Esophagus mucosa (tissue), 1 donor: ENCODE measurements at places on chromosomes 2 and 18. TPM values are rescaled to one million over a fixed set of nuclear protein-coding genes. Genes with fewer than 3 reads are reported as not detected.

CFAP65 gene
- total RNA-seq = not detected

GALR1 gene
- not detected for total RNA-seq

CASP10 gene
- 11.2 TPM for total RNA-seq

SCYGR4 gene
- not detected for total RNA-seq

SLC5A7 gene
- total RNA-seq = not detected

PRKRA gene
- total RNA-seq = 25.3 TPM

CNGA3 gene
- total RNA-seq = not detected

ZNF804A gene
- not detected for total RNA-seq

PNO1 gene
- total RNA-seq = 10.8 TPM
